ENCODE measurements at places on chromosomes 6 and 20.

DNA sequence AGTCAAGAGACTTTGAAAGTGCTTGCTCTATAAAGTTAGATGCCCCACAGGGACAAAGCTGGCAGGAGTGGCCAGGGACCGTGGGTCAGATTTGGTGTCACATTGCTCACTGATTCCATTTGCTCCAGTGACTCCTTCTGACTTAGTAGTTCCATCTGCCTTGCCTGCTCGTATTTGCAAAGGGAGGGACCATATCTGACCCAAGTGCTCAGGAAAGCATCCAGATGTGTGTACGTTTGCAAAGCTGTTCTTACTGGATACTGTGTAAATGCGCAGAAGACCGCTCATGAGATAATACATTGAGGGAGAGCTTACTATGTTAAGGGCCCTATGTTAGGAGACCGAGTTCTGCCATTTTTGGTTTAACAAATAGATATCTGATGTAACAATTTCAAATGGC, 21.2 kb upstream of the CCN6 start:
- no peaks in the 10 kb centered on the region for H3K27me3 ChIP-seq
- no peak overlapping the region for H3K27ac ChIP-seq
- peaks cover 18% of the 10 kb centered on the region for H3K4me1 ChIP-seq
- no peaks in the 10 kb centered on the region for H3K36me3 ChIP-seq
- no peak overlapping the region for H3K4me3 ChIP-seq

DNA sequence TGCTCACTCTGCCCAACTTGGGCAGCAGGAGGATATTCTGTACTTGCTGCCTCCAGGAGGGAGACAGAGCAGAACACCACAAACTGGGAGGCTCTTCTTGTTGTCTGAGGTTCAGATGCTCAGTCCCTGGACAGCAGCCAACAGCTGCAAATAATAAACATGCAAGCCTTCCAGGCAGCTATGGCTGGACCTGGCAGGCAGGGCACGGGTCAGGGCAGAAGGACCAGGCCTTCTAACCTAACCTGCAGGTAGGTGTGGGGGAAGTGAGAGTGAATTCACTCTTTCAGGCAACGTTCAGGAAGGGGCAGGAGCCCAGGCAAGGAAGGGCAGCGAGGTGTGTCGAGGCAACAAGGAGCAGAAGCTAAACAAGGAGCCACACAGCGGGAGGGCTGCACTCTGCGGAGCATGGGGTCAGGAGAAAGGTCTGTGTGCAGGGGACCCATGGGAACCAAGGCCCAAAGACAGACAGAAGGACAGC, 31.5 kb downstream of the NINL start:
- H3K36me3 ChIP-seq = peaks cover 10% of the 10 kb centered on the region
- H3K27ac ChIP-seq = no peak overlapping the region
- H3K4me3 ChIP-seq = no peak overlapping the region
- no peak for DNase-seq

DNA sequence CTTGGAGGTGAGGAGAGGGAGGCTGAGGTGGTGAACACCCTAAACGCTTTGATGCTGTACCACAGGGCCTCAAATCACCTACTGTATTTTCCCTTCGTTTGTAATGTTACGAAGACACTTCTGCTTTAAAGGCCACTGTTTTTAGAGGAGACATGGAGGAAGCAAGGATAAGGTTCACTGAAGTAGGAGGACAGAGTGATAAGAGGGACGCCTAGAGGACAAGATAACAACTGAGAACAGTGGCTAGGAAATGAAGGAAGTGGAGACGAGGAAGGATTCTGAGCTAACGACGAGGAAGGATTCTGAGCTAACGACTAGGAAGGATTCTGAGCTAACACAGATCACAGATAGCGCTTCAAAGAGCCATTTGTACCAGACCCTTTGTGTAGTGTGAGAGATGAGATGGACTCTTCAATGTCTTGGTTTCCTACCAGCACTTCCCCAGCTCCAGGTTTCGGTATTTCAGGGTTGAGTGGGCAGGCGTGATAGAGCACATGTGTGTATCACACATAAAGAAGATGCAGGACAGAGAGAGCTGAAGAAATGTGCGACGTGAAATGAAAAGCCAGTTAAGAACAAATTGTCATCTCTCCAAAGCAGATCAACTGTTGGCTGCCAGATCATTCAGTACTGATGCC, 7.5 kb downstream of the SF3B5 start:
- no peaks in the 10 kb centered on the region for H3K27me3 ChIP-seq
- H3K4me1 ChIP-seq = no peaks in the 10 kb centered on the region
- H3K4me3 ChIP-seq = no peak overlapping the region
- H3K36me3 ChIP-seq = no peaks in the 10 kb centered on the region

DNA sequence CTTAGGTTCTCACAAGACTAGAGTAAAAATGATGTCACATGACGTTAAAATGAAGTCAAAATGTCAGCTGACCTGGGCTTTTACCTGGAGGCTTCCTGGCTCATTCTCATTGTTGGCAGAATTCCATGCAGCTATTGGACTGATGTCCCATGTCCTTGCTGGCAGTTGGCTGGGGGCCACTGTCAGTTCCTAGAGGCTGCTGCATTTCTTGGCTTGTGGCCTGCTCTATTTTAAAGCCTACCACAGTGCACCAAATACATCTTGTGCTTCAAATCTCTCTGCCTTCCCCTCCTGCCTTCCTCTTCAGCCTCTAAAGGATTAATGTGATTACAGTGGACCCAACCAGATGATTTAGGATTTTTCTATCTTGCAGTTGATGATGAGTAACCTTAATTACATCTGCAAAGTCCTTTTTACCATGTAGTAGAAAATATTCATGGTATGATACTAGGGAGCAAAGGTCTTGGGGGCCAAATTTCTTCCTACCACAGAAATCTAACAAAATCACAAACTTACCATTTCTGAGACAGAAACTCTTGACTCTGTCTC, 81.9 kb downstream of the FIG4 start:
- H3K36me3 ChIP-seq = peaks cover 2% of the 10 kb centered on the region
- H3K4me1 ChIP-seq = no peaks in the 10 kb centered on the region
- DNase-seq = no peak
- no peak overlapping the region for H3K27ac ChIP-seq
- no peak overlapping the region for H3K4me3 ChIP-seq

- no peaks in the 10 kb centered on the region for H3K27me3 ChIP-seq
- no peak overlapping the region for H3K4me3 ChIP-seq
- DNase-seq = no peak
These were observed 53.5 kb downstream of the TCP11 start for GRCh38 chr6:35087361-35088280.

GRCh38 chr6:66930559-66931290, 1223.7 kb upstream of the EYS start:
- H3K4me1 ChIP-seq = no peaks in the 10 kb centered on the region
- H3K4me3 ChIP-seq = no peak overlapping the region
- H3K27ac ChIP-seq = no peak overlapping the region
- H3K27me3 ChIP-seq = no peaks in the 10 kb centered on the region
- DNase-seq = no peak

- no peaks in the 10 kb centered on the region for H3K27me3 ChIP-seq
- peaks cover 2% of the 10 kb centered on the region for H3K4me1 ChIP-seq
- DNase-seq = no peak
These were observed 29.1 kb downstream of the ARHGAP40 start for GRCh38 chr20:38630727-38631126.

DNA sequence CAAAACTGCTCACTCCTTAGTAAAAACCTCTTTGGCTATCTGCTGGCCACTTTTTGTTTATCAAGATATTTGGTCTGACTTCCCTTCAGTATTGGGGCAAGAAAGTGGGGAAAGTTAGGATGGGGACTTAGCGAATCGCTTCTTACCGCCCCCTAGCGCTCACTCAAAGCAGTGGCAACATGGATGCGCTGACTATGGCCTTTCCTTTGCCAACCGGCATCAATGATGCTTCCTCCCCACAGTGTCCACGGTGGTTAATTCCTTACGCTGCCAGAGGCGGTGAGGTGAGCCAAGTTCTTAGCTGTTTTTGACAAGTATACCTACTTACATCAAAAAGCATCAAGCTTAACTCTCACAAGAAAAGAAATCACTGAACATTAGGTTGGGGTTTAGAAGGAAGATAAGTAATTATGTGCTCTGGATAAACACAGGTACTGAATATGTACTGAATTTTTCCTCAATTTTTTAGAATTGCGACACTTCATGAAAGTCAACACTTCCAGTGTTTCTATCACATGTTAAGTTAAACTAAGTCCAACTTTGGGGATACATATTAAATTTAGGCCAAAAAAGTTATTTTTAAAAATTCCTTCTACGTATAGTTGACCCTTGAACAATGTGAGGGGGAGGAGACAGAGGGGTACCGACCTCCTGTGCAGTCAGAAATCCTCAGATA, 86.7 kb downstream of the GMDS start:
- no peaks in the 10 kb centered on the region for H3K4me1 ChIP-seq
- DNase-seq = no peak
- no peak overlapping the region for H3K4me3 ChIP-seq
- H3K27ac ChIP-seq = no peak overlapping the region
- H3K27me3 ChIP-seq = no peaks in the 10 kb centered on the region

GRCh38 chr20:3990716-3991115, 24.6 kb downstream of the RNF24 start:
- no peak overlapping the region for H3K4me3 ChIP-seq
- no peak for DNase-seq

- H3K27ac ChIP-seq = no peak overlapping the region
- H3K4me1 ChIP-seq = peaks cover 10% of the 10 kb centered on the region
- H3K27me3 ChIP-seq = no peaks in the 10 kb centered on the region
- H3K36me3 ChIP-seq = no peaks in the 10 kb centered on the region
- H3K4me3 ChIP-seq = no peak overlapping the region
These were observed 95.8 kb downstream of the RPP40 start for GRCh38 chr6:4908062-4908461.

GRCh38 chr6:136932599-136932998, 10.5 kb downstream of the SLC35D3 start:
- H3K27ac ChIP-seq = no peak overlapping the region
- H3K4me1 ChIP-seq = no peaks in the 10 kb centered on the region
- H3K4me3 ChIP-seq = no peak overlapping the region
- H3K27me3 ChIP-seq = no peaks in the 10 kb centered on the region
- no peaks in the 10 kb centered on the region for H3K36me3 ChIP-seq

- H3K27me3 ChIP-seq = no peaks in the 10 kb centered on the region
- H3K36me3 ChIP-seq = no peaks in the 10 kb centered on the region
- H3K4me1 ChIP-seq = no peaks in the 10 kb centered on the region
- no peak overlapping the region for H3K27ac ChIP-seq
These were observed 252.5 kb downstream of the LAMA2 start for GRCh38 chr6:129135451-129135850.

DNA sequence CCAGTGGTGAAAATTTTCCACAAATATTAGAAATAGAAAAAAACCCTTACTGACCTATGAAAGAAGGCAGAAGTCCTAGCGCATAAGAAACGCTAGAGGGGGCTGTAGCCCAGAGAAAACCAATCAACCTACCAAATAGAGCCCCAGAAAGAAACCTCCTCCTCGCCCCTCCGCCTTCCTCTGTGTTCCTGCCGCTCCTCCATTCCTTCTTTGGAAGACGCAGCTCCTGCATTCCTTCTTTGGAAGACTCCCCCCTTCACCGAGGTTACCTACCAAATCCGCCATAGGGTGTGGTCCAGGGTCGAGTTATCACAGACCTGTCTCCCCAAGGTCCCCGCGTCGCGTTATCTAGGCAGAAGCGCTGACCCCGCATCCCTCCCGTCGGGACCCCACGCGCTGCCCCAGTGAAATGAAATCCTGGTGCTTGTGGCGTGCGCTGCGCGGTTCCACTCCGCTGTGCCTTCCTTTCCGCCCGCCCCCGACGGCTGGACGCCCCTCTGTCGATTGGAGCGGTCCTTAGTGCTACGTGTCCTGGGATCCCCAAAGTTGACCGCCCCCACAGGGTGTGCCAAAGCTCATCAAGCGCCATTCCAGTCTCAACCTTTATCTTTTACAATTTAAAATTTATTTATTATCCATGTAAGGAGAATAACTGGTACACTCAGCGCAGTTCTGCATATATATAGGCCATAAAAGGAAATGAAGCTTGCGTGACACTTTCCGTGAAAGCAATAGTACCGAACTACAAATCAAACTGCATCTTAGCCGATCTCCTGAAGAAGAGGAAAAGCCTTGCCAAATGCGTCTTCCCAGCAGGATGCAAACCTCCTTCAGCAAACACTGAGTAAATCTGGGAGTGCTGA, 13.0 kb downstream of the RPP21 start:
- peak overlapping the region; percentile 44 for H3K4me3 ChIP-seq
- no peak overlapping the region for H3K27ac ChIP-seq
- peaks cover 5% of the 10 kb centered on the region for H3K4me1 ChIP-seq
- peak; percentile 42 for DNase-seq
- peaks cover 35% of the 10 kb centered on the region for H3K27me3 ChIP-seq

DNA sequence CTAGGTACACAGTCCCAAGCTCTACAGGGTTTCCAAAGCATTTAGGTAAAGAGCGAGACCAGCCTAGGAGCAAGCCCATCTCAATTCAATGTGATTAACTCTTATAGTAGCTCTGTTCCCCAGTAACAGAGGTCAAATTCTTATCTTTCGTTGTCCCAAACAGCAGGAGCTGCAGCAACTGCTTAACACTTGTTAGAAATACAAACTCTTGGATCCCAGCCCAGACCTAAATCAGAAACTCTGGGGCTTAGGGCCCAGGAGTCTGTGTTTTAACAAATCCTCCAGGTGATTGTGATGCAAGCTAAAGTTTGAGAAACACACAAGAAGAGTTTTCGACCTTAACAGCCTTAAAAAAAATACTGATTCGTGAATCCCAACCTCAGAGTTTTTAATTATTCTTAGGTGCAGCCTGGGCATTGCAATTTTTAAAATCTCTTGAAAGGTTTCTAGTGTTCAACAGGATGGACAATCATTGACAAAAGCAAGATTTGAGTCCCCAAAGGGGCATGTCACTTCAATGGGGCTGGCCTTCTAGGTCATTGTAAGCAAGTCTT, 127.4 kb upstream of the HCRTR2 start:
- no peak overlapping the region for H3K27ac ChIP-seq
- H3K36me3 ChIP-seq = no peaks in the 10 kb centered on the region
- no peaks in the 10 kb centered on the region for H3K27me3 ChIP-seq
- no peaks in the 10 kb centered on the region for H3K4me1 ChIP-seq
- DNase-seq = no peak

DNA sequence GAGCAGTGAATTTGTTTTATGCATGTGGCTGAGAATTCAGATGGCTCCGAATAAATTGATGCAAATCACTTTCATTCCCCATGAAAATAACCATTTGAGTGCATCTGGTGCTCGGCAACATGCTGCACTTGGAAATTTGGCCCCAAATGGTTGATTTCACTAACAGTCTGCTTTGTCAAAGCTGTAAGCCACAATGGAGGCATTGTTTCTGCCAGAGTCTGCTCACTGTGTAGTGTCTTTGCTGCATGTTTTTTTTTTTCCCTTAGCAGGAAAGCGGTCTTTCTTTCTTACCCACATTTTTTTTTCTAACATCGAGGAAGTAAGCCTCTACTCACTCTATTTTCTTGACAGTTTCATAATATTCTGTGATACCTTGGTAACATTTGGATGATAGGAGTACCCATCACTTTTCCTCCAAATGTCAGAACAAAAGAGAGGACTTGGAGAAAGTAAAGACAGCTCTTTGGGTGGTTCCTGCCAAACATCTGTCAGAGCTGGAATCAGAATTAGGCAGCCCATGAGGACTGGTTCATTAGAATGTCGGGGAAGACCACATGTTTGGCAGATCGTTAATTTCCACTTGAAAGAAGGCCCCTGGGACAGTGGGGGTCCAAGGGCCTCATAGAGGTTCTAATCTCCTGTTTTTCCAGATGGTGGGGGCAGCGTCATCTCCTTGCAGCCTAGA, 149.5 kb downstream of the DOK5 start:
- H3K4me3 ChIP-seq = no peak overlapping the region
- H3K27ac ChIP-seq = peak overlapping the region; percentile 85
- H3K27me3 ChIP-seq = no peaks in the 10 kb centered on the region
- DNase-seq = peak; percentile 81
- H3K36me3 ChIP-seq = no peaks in the 10 kb centered on the region
- H3K4me1 ChIP-seq = peaks cover 31% of the 10 kb centered on the region

All from spinal cord (tissue), 10 donors.